CD4-positive, alpha-beta T cell treated with Interleukin-17A for 1 hour (primary cell): ENCODE measurements at places on chromosomes 3 and 15.

DNA sequence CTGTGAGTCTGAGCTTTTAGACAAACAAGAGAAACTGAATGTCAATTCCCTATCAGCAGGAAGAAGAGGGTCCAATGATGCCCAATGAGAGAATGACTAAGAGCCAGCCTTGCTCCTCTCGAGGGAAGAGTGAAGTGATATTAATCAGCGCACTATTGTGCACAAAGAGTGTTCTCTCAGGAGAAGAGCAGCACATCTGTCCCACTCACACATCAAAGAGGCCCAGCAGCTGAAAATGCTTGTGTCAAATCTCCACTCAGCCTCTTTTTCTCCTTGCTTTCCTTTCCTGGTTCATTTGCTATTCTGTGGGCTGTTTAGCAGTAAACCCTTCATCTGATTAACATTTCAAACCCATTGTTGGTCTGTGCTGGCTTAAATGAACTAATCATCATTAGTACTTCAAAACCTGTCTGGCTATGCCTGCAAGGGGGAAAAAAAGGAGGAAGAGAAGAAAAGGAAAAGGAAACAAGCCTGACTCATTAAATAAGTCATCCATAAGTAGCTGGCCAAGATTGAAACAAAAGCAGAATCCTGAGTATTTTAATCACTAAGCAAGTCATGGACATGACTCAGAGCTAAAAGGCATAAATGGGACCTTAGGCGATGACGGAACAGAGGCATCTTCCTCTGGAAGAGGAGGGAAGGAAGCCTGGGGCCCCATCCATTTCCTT lies 912.7 kb downstream of the TUSC7 start:
- DNase-seq, result no peak

GRCh38 chr3:195042743-195043606 lies 228.0 kb downstream of the XXYLT1 start:
- no peak for DNase-seq

GRCh38 chr3:73086071-73086494 lies 24.6 kb downstream of the EBLN2 start:
- peak; percentile 52 for DNase-seq

- DNase-seq, result peak; percentile 18
Measured at GRCh38 chr3:13494463-13495350, 14.6 kb downstream of the HDAC11 start.

- DNase-seq, result no peak
Measured at GRCh38 chr3:4525560-4526223, 32.5 kb downstream of the ITPR1 start.

GRCh38 chr15:89783111-89783860 lies 7.2 kb downstream of the MESP2 start:
- no peak for DNase-seq

DNA sequence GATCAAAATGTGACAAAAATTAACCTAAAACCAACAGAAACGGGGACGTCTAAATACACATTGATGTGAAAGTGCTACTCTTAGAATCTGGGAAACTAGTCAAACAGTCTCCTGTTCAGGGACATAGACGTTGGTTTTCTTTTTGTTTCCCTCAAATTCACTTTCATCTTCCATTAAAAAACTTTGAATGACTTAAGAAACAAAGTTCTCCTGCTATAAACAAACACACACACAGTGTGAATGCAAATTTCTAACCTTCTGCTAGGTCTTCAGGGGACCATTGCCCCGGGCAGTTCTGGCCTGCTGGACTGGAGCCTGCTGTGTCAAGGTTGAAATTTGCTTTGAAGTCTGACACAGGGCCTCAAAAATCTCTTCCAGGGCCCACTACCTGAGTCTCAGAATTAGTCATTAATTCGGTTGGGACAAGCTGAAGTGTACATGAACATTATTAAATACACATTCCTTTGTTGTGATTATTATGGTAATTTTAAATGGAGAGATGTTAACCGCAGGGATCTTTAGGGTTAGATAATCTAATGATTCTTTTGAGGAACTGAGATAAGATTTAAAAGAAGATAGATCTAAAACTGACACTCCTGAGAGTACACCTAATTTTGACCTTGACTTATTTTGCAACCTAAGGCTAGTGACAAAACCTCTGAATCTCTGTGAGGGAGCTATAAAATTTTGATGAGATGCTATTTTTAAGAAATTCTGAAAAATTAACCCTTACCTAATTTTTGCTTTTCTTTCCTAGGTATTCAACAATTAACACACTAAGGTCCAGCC lies 1260.4 kb downstream of the ROBO1 start:
- DNase-seq, result no peak

DNA sequence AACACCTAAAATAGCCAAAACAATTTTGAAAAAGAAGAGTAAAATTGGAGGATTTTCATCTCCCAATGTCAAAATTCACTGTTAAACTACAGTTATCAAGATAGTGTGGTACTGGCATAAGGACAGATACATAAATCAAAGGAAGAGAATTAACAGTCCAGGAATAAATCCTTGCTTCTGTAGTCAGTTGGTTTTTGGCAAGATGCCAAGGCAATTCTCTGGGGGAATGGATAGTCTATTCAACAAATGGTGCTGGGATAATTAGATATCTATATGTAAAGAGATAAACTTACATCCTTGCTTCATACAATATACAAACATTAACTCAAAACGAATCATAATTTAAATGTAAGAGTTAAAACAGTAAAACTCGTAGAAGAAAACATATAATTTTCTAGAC lies 57.9 kb upstream of the SELENOK start:
- no peak for DNase-seq

DNA sequence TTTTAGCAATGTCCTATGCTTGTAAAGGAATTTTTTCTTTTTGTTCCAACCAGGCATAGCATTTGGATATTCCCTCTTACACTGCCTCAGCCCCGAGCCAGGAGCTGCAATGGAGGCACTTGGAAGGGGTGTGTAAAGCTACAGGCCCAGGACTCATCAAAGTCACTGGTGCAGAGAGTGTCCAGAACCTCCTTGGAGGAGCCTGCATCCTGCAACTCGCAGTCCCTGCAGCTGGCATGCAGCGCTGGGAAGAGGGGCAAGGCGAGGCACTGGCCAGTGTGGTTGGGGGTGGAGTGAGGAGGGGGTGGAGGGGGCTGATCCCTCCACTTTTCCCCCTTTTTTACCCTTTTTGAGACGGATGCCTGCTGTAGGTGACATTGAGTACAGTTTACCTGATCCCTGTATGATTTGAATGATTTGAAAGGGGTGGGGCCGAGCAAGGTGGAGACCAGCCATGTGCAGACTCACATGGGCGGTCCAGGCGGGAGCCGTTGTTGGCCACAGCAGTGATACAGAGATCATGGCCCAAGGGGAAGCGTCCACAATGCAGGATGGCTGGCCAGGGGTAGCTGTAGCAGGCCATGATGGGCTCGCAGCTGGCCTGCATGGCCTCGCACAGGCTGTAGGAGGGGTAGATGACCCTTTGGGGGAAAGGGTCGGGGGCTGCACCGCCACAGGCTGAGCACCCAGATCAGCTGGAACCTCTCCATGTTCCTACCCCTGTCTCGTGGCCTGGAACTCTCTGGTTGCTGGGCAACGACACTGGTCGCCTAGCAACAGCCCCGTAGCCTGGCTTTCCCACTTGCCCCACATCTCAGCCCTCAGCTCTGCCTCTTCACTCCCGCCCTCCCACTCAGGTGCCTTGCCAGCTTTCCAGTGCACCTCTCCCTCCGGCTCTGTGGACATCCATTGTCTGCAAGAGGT lies 7.9 kb downstream of the P4HTM start:
- no peak for DNase-seq

DNA sequence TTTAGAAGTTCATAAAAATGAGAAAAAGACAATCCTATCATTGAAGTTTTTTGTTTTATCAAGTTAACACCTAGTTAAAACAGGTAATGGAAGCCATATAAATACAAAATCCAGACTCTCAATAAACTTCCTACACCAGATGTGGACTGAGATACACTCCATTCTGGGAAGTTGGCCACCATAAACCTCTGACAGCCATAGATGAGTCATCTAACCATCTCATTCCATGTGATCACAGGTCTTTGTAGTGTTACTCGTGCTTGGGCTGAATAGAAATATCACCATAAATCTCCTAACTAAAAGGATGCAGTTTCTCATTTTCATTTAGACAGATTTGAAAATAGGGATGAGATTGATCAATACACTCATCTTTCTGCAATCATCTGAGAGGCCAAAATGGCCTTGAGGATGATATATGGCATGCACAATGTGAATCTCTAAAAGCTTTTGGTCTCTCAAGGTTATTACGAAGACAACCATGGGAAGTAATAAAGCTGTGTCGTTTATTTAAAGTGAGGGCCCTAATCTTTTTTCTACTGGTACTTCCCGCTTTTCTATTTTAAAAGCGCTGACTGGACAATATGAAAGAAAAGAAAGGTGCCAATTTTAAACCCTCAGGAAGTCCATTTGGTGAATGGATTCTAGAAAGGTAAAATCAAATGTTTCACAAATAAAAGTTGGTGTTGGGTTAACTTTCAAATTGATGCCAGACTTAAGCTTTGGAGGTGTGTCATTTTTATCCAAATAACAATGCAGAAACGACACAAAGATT lies 155.5 kb downstream of the POLR2M start:
- no peak for DNase-seq

DNA sequence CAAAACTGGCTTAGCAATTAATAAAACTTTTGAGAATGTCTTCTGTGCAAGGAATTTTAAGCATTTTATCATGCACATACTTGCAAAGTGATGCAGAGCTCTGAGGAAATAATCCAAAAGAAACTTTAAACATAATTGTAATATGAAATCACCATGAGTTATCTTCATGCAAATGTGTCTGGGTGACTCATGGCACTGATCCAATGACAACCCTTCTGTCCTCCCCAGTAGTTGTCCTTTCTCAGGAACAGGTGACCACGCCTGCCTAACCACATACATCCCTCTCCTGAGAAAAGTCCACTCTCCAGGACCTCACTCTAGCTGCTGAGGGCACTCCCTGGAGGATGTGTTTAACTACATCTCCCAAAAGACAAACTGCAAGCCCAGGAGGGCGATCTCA lies 530.6 kb upstream of the IL12A start:
- no peak for DNase-seq

DNA sequence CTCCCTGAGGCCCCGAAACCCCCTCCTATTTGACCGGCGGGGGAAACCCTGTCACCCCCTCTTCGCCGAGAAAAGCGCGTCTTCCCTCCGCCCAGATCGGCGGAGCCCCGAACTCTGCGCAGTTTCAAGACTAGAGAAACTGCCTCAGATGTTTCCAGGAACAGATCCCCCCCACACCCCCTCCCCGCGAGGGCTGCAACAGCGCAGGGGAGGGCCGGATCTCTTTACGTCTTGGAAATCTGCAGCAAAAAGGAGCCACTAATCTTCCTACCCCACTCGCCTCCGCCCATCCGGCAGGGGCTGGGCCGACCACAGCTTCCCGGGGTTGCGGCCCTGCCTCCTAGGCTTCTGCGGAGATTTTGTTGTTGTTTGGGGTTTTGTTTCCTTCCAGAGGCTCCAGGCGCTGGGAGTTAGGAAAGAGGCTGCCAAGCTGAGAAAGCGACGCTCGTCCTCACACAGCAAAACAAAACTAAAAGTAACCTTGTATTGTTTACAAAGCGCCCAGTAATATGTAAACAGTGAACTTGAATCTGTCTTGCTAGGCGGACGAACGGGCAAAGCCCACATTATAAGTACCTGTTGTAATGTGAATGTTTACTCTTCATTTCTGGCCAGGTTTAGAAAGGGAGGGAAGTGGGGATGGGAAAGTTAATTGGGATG lies 2.2 kb downstream of the FOXB1 start:
- peak; percentile 68 for DNase-seq

DNA sequence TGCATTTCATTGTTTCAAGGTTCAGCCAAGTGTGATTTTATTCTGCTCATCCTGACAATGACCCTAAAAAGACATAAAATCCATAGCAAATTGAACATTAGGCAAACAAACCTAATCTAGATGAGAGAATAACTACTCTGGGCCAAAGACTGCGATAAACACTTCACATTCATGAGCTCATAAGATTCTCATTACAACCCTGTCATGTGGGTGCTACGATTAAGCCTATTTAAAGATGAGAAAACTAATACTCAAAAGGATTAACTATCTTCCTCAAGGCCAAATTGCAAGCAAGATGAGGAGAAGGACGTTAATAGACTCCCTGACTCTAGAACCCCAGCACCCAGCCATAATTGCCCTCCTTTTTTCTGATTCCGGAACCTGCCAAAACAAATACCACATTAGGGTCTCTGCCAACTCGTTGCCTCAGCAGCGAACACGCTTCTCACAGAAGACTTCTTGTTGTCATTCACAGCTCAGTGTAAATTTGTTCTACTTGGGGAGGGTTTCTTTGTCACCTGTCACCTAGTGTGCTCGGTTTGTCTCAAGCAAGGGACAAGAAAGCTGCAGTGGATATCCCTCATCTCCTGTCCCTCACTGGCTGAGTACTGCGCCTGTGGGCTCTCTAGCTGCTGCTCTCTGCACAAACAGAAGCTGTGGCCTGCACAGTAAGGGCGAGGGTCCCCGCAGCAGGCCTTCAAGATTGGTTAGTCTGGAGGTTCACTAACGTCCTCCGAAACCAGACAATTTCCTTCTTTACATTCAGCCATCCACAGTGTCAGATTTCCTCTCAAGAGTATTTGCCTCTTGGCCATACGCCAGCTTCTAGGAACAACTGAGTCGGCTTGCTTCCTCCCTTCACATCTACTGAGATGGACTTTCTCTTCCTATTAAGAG lies 200.0 kb upstream of the UBE2E2 start:
- DNase-seq, result no peak
